Cardiac fibroblast (primary cell): ENCODE measurements at places on chromosomes 4 and X.

- DNase-seq, result peak; percentile 3
These were observed 11.0 kb upstream of the DUSP9 start for GRCh38 chrX:153635788-153636668.

- no peak for DNase-seq
These were observed 432.5 kb upstream of the TENM3 start for GRCh38 chr4:181810711-181811110.

DNA sequence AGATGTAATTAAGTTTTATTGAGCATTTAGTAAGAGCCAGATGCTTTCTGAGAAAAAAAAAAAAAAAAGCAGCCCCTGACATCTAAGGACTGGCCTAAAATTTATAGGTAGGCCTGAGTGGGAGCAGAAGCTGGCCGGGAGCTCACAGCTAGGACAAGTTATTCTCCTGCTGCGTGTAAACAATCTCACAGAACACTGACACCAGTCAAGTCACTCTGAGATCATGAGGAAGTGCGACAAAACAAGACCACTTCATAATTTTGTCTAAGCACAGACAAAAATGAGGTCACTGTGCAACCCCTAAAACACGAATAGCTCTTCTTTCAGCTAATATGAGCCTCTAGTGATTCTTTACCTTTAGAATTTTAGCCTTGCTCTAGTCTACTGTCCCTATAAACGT lies 15.3 kb upstream of the NSUN7 start:
- DNase-seq, result no peak

DNA sequence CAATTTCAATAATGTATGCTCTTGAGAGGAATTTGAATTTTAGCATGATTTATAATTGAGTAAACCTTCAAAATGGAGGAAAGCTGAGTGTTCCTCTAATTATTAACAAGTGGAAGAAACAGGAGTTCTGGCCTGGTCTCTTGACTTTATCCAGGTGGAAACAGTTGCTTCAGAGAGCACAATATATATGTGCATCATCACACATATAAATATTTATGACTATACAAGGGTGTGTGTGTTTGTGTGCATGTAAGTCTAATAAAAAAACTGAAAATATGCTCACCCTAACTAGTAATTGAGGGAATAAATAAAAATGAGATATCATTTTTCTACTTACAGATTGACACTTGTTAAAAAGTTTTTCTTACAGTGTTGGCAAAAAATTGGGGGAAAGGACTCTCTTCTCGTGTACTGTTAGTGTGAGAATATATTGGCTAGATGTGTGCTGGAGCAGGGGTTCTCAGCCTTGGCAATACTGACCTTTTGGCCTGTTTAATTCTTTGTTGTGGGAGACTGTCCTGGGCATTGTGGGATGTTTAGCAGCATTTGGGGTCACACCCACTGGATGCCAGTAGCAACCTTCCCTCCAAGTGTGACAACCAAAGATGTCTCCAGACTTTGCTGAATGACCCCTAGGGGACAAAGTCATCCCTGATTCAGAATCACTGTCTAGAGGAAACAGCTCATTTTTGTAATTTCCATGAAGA lies 20.8 kb upstream of the HERC5 start:
- DNase-seq, result no peak

DNA sequence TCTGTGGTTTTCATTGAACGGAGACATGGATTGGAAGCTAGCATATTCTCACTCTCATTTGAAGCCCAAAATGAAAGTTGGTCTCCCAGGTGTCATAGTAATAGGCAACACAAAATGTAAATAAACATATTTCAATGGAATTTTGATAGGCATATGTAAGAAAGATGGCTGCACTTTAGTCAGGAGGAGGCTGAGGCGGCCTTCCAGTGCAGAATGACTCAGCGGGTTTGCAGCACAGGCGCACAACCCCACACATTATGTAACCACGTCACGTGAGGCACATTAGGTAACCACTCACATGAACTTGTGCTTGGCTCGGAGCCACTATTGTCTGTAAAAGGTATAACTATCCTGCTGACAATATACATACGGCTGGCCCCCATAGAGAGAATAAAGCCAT lies 381.7 kb downstream of the GPAT3 start:
- peak; percentile 0 for DNase-seq

GRCh38 chrX:17692709-17693346 lies 44.5 kb upstream of the SCML1 start:
- DNase-seq, result peak; percentile 50

DNA sequence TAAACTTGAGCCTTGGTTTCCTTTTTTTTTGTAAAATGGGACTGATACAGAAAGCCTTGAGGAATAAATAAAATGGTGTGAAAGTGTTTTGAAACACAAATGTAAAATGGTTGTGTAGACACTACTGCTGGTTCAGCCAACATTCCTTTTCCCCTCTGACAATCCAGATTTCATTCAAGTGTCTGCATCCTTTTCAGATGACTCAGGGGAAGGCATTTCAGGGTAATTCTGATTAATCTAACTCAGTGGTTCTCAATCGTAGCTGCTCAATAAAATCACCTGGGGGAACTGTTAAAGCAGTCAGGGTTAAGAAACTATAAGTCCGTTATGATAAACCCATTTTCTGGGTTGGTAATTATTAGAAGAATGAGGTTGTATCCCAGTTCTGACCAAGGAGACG lies 4.6 kb downstream of the ARHGAP10 start:
- peak; percentile 93 for DNase-seq

DNA sequence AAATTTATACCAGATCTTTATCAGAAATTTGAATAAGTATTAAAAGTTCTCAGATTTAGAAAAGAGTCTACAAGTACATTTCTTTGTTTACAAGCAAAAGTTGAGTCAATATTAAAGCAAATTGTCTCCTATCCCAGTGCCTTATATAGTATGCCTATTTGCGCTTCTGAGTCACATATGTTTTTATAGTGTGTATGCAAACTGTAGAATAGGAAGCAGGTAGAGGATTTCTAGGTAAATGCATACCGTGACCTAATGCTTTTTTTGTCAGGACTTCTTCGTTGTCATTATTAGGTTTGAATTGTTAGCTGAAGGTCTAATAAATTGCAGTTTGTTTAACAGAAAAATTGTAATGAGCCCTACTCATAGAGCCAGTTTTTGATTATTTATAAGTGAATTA lies 22.2 kb downstream of the CEP44 start:
- DNase-seq, result no peak

DNA sequence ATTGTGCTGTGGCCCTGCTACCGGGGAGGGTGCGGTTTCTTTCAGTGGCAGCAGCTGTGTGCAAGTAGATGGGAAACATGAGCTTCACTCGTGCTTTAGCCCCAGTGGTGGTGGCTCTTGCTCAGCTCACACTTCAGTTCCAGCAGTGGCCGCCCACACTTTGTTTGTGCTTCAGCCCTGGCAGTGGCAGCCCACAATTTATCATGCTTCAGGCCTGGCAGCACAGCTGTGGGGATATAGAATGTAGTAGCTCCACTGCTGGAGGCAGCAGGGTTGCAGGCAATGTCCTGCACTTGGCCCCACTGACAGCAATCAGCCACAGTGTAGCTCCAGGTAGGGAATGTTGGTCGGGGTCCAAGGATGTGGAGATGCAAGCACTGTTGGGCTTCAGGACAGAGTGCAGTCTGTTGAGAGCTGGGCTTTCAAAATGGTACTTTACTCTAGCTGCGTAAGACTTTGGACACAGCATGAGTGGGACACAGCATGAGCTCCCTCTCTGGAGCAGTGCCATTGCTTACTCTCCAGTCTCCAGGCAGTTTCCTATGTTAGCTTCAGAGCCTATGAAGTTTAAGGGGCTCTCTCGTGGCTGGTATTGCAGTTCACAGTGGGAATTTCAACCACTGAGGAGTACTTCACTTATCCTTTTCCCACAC lies 413.1 kb downstream of the PDGFC start:
- no peak for DNase-seq

GRCh38 chr4:53240573-53240972 lies 125.3 kb downstream of the SCFD2 start:
- DNase-seq, result no peak

DNA sequence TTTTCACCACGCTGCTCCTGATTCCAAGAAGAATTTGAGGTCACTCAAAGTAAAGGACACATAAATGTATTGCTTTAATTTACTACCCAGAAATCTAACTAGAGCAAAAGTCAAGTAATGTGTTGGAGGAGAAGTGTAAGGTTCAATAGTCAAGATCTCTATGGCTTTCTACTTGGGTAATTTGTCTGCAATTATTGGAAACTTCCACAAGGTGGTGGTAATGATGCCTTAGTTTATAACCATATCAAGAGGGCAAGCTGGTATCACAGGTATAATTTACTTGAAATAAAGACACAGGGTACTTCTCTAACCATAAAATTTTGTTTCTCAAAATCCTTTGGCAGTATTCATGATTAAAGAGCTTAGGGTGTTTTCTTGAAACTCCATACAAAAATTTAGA lies 10.2 kb upstream of the GRIA3 start:
- DNase-seq, result no peak

DNA sequence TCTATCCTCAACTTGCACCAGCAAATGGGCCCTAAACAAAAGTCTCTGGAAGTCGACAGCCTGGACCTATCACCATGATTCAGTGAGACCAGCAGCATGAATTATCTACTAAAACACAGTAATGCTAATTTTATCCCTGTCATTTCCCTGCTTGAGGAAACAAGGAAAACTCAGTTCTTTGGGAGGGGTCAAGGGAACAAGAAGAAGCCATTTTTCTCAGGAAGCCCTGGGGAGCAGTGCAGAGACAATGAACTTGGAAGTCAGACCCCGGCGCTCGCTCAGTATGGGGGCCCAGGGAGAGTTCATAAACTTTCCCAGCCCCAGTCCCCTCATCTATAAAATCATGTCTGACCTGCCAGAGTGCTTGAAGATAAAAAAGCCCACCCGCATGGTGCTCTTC lies 50.4 kb downstream of the DCTD start:
- no peak for DNase-seq

DNA sequence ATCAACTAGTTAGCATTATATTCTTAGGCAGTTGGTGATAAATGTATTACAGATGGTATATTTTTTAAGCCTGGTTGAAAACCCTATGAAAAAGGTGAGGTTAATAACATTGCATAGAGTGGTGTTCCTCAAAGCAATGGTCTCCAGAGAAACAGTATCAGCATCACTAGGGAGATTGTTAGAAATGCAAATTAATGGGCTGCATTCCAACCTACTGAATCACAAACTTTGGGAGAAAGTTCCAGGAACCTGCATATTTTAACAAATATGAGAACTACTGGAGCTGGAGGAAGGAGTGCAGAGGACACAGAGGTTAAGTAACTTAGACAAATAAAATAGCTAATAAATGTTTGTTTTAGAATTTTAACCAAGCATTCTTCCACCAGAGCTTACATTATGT lies 166.9 kb upstream of the PCDH10 start:
- peak; percentile 3 for DNase-seq

DNA sequence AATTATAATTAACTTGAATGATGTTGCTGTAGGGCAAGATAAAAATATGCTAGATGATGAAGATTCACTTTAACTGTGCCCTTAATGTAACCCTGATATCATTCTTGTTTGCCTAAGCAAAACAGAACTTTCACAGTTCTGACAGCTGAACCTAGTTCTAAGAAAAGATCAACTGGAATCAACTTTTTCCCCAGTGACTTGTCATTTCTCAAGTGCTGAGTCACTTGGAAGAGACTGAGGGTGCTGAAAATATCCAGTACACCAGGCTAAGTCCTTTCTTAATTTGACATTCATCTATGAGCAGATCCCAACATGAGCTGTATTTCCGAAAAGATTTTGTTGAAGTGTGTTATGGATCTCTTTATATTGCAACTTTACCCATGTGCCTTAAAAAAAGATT lies 140.4 kb downstream of the MID1IP1 start:
- DNase-seq, result peak; percentile 32

DNA sequence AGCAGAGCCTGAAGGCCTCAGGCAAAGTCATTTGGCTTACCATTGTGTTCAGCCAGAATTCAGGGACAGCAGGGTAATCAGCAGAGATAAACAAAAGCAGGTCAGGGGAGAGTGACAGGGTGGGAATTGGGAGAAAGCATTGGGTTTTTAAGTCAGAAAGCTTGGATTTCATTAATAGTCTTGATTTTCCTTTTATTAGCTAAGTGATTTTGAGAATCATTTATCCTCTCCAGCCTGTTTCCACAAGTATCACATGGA lies 410.1 kb downstream of the HNRNPD start:
- DNase-seq, result no peak

- peak; percentile 64 for DNase-seq
These were observed 74.8 kb downstream of the IL15 start for GRCh38 chr4:141711211-141711610.
